Bronchial epithelial cell (primary cell): ENCODE measurements at places on chromosomes 2 and 18.

DNA sequence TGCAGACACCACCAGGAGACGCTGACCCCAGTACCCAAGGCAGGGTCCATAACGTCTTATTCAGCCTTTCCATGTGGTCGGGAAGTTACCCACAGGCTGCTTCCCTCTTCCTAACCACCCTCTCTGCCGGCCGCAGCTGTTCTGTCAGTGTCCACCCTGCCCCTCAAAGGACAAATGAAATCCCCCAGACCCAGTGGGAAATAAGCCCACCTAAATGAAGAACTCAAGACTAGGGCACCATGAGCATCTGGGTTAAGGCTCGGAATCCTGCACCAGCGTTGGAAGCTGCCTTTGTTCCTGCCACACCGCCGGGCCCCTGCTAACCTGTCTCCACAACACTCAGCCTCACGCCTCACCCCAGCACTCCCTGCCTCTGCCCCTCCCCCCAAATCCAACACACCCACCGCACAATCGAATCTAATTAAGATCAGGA, 21.7 kb downstream of the BCL11A start:
- no peak for DNase-seq

DNA sequence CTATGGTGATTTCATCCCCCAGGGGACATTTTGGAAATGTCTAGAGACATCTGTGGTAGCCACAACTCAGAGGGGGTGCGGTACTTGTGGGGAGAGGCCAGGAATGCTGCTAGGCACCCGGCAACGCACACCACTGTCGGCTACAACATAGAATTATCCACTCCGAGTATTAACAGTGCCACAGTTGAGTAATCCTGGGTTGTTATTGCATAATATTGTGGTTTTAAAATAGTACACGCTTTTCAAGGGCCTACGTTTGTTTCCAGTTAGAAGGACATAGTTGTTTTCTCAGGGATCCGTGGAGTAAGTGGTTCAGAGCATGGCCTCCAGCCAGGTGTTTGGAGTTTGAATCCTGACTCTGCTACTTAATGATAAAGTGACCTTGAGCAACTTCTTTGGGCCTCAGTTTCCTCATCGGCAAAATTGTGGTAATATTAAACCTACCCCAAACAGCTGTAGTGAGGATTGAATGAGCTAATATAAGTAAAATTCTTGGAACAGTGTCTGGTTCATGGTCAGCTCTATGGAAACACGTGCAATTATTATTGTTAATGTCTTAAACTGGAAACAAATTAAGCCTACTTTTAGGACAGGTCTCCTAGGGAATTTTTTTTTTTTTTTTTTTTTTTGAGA, 24.5 kb downstream of the CYP27A1 start:
- DNase-seq, result peak; percentile 88

DNA sequence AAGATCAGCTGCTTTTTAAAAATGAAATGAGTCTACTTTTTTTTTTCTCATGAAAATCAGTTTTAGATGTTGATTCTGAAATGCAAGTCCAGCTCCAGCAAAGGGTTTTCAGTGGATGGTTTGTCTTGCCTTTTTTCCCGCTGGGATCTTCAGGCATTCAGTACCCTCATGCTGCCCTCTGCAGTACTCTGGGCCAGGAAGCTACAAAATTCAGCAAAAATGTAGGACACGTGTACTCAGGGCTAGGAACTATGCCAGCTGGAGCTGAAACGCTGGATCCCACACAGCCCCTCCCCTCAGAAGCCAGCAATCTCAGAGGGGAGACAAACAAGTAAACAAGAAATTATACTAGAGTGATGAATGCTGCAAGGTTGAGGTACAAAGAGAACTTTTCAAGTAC, 97.3 kb downstream of the MMADHC start:
- DNase-seq, result no peak

DNA sequence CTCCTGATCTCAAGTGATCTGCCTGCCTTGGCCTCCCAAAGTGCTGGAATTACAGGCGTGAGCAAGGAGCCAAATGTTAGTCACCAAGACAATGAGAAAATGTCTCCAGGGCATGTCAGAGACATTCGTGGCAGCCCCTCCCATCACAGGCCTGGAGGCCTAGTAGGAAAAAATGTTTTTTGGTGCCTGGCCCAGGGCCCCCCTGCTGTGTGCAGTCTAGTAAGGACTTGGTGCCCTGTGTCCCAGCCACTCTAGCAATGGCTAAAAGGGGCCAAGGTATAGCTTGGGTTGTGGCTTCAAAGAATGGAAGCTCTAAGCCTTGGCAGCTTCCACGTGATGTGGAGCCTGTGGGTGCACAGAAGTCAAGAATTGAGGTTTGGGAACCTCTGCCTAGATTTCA, 12.5 kb upstream of the TXNL4A start:
- DNase-seq, result no peak

- peak; percentile 41 for DNase-seq
These were observed 54.7 kb upstream of the LRATD1 start for GRCh38 chr2:14577843-14578242.

- no peak for DNase-seq
These were observed 11.6 kb upstream of the SLC39A10 start for GRCh38 chr2:195645413-195645812.

DNA sequence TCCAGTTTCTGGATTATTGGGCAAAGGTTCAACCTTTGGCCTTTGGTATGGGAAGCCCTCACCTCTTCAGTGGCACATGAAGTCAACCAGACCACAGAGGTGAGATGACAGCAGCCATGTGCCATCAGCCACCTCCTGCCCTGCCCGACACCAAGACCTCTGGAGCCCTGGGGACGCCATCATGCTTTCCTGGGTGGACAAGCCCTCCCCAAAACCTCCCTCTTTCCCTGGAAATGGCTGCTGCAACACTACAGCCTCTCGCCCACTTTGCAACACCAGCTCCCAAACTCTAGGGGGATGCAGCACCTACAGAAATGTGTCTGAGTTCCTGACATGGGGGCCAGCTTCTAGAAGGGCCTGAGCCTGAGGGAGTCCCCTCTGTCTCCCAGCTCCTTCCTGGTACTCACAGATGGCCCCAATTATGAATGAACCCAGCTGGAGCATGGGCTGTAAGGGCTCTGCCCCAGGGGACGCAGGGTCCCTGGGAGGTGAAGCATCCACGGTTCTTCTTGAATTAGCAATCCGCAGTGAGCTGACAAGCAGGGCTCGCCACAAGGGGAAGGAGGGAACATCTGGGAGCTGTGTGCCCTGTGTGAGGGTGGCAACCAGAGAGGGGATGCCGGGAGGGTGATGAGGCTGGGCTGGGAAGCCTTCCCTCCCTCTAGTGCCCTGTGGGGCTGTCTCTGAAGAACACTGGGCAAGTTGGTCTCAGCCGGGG, 268.5 kb upstream of the HDAC4 start:
- DNase-seq, result no peak

- no peak for DNase-seq
These were observed 925.5 kb downstream of the SLC4A3 start for GRCh38 chr2:220552790-220553535.

DNA sequence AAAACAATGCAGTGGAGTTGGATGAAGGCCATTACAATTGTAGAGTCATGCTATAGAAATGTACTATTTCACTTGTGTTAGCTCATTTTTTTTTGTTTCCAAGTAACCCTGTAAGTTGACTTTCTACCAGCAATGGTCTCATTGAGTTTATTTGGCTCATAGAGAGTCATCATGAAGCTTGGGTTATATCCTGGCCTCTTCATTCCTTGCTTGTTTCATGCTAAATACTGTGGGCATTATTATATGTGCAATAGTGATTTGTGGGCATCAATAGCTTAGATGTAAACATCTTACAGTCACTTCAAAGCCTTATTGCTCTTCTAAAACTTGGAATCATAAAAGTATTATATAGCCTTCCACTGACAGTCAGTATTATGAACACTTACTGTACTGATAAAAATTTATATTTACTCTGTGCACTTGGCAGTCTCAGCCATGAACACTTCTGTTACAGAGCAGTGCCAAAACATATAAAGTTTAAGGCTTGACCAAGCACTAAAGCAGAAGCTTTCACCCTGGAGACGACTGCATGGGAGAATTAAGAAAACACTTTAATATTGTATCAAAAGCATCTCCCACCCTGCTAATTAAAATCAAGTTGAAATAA, 751.2 kb downstream of the SATB2 start:
- DNase-seq, result no peak
